Aorta (tissue), 5 donors: ENCODE measurements at places on chromosomes 4 and X. TPM values are rescaled to one million over a fixed set of nuclear protein-coding genes. Genes with fewer than 3 reads are reported as not detected.

- H3K27me3 ChIP-seq: no peaks in the 10 kb centered on the region
- no peaks in the 10 kb centered on the region for H3K36me3 ChIP-seq
- no peaks in the 10 kb centered on the region for H3K4me1 ChIP-seq
- H3K4me3 ChIP-seq: no peak overlapping the region
Measured at GRCh38 chr4:165600959-165601683, 222.3 kb downstream of the CPE start.

- no peak overlapping the region for H3K27ac ChIP-seq
- H3K4me1 ChIP-seq: no peaks in the 10 kb centered on the region
- no peak for DNase-seq
- H3K36me3 ChIP-seq: no peaks in the 10 kb centered on the region
Measured at GRCh38 chr4:123443401-123444289, 47.0 kb downstream of the SPRY1 start.

The GAB3 gene
- total RNA-seq: 5.2 TPM

The SHOX gene
- not detected for total RNA-seq

The P2RY8 gene
- total RNA-seq: 5.0 TPM

GRCh38 chr4:97531351-97531750 lies 611.9 kb downstream of the STPG2 start:
- H3K27ac ChIP-seq: no peak overlapping the region
- H3K36me3 ChIP-seq: no peaks in the 10 kb centered on the region
- H3K4me1 ChIP-seq: no peaks in the 10 kb centered on the region
- H3K4me3 ChIP-seq: no peak overlapping the region
- no peaks in the 10 kb centered on the region for H3K27me3 ChIP-seq

GRCh38 chr4:40269133-40269532 lies 66.0 kb upstream of the CHRNA9 start:
- no peaks in the 10 kb centered on the region for H3K4me1 ChIP-seq
- no peaks in the 10 kb centered on the region for H3K27me3 ChIP-seq
- no peaks in the 10 kb centered on the region for H3K36me3 ChIP-seq
- H3K27ac ChIP-seq: no peak overlapping the region
- DNase-seq: no peak
- H3K4me3 ChIP-seq: no peak overlapping the region

The BMPR1B gene
- total RNA-seq: 13.9 TPM

GRCh38 chrX:140697618-140698017 lies 11.9 kb upstream of the LINC00632 start:
- H3K4me1 ChIP-seq: no peaks in the 10 kb centered on the region
- no peak overlapping the region for H3K27ac ChIP-seq
- H3K4me3 ChIP-seq: no peak overlapping the region

The JCHAIN gene
- 8.0 TPM for total RNA-seq

GRCh38 chr4:53499791-53500190 lies 91.5 kb downstream of the LNX1 start:
- H3K27ac ChIP-seq: no peak overlapping the region
- DNase-seq: no peak
- no peak overlapping the region for H3K4me3 ChIP-seq
- peaks cover 2% of the 10 kb centered on the region for H3K4me1 ChIP-seq

GRCh38 chrX:133922390-133922771 lies 63.0 kb downstream of the GPC3 start:
- DNase-seq: no peak
- no peaks in the 10 kb centered on the region for H3K27me3 ChIP-seq
- no peak overlapping the region for H3K4me3 ChIP-seq
- H3K4me1 ChIP-seq: no peaks in the 10 kb centered on the region
